CD4-positive, CD25-positive, alpha-beta regulatory T cell (primary cell): ENCODE measurements at places on chromosomes 1 and 21. TPM values are rescaled to one million over a fixed set of nuclear protein-coding genes. Genes with fewer than 3 reads are reported as not detected.

Gene TAF1A
- 5.9 TPM for total RNA-seq

Gene ALX3
- total RNA-seq, result not detected

Gene ARMH1
- 24.8 TPM for total RNA-seq

Gene MRPS15
- total RNA-seq, result 36.7 TPM

DNA sequence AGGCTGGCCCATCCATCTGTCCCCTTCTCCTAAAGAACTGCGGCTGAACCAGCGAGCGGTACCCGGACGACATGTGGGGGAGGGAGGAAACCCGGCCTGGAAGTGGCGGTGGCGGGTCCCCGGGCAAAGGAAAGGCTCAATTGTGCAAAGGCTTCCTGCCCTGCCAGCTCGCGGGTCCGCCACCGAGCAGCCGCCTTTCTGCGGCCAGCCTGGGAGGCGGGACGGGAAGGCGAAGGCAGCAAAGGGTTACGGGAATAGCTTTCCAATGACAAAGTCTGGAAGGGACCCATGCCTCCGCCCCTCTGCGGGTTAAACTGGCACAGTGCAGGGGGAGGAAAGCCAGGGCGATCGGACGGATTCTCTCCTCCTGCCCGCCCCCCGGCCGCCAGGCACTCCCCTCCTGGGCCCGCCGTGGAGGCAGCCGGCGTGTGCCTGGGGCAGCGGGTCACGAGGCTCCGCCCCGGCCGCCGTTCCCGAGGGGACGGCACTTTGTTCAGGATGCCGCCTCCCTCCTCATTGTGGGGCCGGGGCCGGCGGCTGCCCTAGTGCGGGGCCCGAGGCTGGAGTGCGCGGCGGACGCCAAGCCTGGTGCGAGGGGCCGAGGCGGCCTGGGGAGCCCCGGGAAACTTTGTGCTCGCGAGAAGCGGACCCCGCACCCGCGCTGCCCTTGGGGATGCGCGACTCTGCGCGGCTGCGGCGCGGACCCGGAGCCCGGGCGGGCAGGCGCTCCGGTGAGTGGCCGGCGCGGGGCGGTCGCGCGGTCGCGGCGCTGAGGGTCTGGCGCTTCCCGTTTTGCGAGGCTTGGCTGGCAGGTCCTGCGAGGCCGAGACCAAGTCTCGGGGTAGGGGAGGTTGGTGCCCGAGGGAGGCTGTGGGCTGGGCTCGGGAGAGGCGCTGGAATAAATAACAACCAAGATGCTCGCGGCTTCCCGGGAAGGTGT is at the start of gene NAV1:
Gene NAV1 (plus strand): TSS at position 516 of the 940 bp plus-strand sequence. CDS start 83,758 bp downstream, outside the sequence.
- DNase-seq, result no peak

DNA sequence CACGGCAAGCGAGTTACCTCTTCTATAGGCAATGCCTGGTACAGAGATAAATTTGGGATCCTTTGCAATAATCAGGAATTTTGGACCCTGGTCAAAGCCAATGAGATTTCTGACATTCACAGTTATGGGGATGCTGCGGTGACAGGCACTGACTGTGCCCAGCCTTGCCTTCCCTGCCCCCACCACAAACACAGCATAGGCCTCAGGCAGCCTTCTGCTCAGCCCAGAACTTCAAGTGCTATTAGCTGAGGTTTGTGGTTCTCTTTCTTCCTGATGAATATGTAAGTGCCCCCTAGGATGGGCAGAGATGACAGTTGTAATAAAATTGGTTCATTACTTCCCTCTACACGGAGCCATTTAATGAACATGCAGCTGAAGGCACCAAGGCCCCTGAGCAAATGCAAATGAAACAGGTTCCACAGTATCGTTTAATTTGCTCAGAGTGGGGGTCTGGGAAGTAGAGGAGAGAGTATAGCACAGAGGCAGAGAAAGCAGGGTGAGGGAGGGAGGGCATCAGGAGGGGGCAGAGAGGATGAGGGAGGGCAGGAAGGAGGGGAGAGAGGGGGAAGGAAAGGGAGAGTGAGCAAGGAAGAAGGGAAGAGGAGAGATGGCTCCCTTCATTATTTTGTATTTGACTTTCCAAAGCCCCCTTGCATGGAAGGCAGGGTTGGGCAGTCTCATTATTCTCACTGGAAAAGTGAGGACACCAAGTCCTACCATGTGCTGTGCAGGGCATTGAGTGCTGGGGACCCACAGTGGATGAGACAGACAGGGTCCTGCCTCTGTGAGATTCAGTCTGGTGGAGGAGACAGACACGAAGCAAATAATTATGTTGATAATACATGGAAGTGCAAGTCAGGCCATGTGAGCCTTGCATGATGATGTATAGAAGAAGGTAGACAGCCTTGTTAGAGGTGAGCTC is 513.0 kb downstream of the PTPRU start:
- DNase-seq, result no peak

DNA sequence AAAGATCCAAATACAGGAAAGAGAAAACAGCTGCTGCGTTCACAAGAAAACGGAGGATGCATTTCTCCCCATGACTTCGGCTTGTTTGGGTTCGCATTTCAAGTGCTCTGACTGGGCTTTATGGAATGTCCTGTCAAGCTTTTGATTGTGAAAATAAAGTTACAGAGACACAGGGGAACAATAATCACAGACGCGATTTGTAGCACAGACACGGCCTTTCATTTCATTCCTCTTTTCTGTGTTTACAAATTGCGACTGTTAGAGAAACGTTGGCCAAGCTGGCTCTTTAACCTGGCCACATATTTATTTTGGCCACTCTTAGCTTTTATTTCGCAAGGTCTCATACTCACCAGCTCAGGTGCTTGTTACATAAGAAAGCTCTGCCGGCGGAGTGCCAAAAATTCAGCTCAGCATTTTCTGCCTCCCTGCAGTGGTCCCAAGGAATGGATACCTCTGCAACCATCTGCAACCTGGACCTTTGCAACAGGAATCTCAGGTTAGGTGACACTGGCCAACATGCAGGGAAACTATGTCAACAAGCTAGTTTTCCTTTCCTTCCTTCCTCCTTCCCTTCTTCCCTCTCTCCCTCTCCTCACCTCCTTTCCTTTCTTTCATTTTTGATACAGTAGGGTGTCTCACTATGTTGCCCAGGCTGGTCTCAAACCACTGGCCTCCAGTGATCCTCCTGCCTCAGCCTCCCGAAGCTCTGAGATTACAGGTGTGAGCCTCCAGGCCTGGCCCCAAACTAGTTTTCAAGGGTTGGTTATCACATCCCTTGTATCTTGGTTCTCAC is 58.2 kb upstream of the SLC45A1 start:
- no peak for DNase-seq

DNA sequence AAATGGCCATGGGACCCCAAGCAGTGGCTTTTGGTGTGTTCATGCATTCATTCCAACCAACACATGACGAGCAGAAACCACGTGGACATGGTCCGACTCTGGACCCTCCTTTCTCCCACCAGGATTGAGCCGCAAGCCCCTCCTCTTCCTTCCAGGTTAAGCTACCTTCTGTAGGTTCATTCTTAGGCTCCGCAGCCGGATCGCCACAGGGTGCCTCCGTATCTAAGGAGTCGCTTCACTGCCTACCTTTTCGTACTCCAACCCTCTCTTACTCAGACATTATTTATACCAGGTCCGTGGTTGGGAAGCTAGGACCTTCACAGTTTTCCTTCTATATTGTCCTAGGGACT is 63.6 kb downstream of the RHBG start:
- no peak for DNase-seq
